Stimulated activated naive B cell treated with anti-CD40 and anti-IgM and Interleukin-4, amounts not matched to agents 10 μg/mL and 1 μg/mL and 100 μg/mL, for 72 hours (primary cell): ENCODE measurements at places on chromosomes 11 and 22.
A peak's percentile ranks its signal among the peaks of the same experiment; 100 is the strongest.

GRCh38 chr11:132540581-132540980, 991.7 kb downstream of the OPCML start:
- no peak for DNase-seq
- H3K4me3 ChIP-seq: no peak overlapping the region
- no peak overlapping the region for H3K27ac ChIP-seq

- H3K27me3 ChIP-seq: no peaks in the 10 kb centered on the region
- DNase-seq: peak; percentile 34
- H3K36me3 ChIP-seq: peaks cover 50% of the 10 kb centered on the region
- peak overlapping the region; percentile 98 for H3K4me3 ChIP-seq
These were observed 844 bp downstream of the PCF11 start for GRCh38 chr11:83157594-83158356.

- no peaks in the 10 kb centered on the region for H3K36me3 ChIP-seq
- H3K4me1 ChIP-seq: peaks cover 16% of the 10 kb centered on the region
- DNase-seq: no peak
- peaks cover 12% of the 10 kb centered on the region for H3K27me3 ChIP-seq
- H3K27ac ChIP-seq: no peak overlapping the region
These were observed 99.9 kb upstream of the TBCEL start for GRCh38 chr11:120923866-120924508.

DNA sequence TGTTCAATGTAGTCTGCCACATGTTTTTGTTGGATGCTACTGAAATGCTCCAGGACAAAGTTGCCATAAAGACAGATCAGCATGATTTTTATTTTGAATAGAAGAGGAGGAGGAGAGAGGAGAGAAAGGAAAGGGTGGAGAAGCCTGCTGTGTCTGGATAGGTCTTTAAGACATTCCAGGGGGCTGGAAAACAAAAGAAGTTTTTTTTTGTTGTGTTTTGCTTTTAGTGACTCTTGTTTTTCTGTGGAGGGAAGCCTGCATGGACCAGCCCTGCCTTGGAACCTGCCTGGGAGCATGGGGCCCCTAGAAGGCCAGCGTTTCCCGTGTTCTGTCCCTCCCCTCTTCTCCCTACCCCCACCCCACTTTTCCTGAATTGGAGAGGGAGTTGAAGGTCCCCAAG, 2.3 kb downstream of the TSPAN18 start:
- peaks cover 24% of the 10 kb centered on the region for H3K4me1 ChIP-seq
- H3K27ac ChIP-seq: no peak overlapping the region
- DNase-seq: no peak
- H3K4me3 ChIP-seq: no peak overlapping the region
- H3K27me3 ChIP-seq: peaks cover 26% of the 10 kb centered on the region
- H3K36me3 ChIP-seq: no peaks in the 10 kb centered on the region

- H3K27me3 ChIP-seq: no peaks in the 10 kb centered on the region
- H3K36me3 ChIP-seq: peaks cover 6% of the 10 kb centered on the region
- DNase-seq: no peak
- H3K4me1 ChIP-seq: peaks cover 4% of the 10 kb centered on the region
These were observed 267.8 kb downstream of the TBC1D22A start for GRCh38 chr22:47030143-47030661.

- DNase-seq: no peak
- no peaks in the 10 kb centered on the region for H3K27me3 ChIP-seq
- no peaks in the 10 kb centered on the region for H3K36me3 ChIP-seq
These were observed 718.8 kb downstream of the CNTN5 start for GRCh38 chr11:99739464-99740089.

DNA sequence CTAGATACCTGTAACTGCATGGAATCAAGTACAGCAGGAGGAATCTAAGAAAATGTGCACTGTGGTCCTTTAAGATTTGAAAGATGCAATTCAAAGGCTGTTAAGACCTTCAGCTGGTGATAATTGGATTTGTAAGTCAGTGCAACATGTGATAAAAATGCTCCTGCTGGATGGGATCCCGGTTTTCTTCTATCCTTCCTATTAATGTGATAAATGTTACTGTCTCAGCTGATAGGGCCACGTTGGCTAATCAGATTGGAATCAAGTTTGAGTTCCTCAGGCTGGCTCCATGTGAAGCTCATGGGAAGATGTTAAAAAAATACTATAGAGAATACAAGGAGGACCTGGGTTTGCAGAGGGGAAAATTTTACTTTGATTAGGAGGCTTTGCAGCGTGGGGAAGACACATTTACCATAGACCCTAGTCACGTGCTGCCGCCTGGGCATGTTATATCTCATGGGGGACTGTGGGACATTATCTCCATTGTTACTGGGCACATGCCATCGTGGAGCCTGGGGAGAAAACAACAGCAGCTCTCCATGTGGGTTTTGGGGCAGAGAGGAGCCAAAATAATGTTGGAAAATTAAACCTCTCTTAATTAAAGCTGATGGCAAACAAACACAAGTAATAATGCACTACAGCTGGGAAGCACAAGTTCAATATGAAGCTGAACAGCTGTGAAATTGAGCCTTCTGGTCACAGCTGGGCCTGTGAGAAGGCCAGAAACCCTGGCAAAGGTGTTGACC, 652.5 kb downstream of the NTM start:
- H3K4me3 ChIP-seq: no peak overlapping the region
- H3K4me1 ChIP-seq: no peaks in the 10 kb centered on the region
- no peak overlapping the region for H3K27ac ChIP-seq

DNA sequence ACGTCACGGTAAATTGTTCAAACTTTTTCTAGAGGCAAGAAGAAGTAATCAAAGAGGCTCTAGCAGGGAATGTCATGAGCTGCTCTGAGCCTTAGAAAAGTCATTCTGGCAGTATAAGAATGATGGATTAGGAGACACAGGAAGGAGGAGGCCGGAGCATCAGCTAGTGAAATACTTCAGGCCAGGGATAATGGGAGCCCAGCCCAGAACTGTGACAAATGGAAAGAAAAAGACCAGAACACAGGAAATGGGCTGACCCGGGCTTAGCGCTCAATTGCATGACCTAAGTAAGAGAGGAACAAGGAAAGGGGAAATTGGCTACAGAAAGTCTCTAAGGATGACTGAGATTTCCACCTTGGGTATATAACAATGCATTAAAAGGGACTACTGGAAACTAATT, 108.6 kb downstream of the LARGE1 start:
- DNase-seq: peak; percentile 9
- H3K36me3 ChIP-seq: peaks cover 23% of the 10 kb centered on the region
- peak overlapping the region; percentile 11 for H3K4me3 ChIP-seq
- peaks cover 52% of the 10 kb centered on the region for H3K4me1 ChIP-seq
- no peak overlapping the region for H3K27ac ChIP-seq

DNA sequence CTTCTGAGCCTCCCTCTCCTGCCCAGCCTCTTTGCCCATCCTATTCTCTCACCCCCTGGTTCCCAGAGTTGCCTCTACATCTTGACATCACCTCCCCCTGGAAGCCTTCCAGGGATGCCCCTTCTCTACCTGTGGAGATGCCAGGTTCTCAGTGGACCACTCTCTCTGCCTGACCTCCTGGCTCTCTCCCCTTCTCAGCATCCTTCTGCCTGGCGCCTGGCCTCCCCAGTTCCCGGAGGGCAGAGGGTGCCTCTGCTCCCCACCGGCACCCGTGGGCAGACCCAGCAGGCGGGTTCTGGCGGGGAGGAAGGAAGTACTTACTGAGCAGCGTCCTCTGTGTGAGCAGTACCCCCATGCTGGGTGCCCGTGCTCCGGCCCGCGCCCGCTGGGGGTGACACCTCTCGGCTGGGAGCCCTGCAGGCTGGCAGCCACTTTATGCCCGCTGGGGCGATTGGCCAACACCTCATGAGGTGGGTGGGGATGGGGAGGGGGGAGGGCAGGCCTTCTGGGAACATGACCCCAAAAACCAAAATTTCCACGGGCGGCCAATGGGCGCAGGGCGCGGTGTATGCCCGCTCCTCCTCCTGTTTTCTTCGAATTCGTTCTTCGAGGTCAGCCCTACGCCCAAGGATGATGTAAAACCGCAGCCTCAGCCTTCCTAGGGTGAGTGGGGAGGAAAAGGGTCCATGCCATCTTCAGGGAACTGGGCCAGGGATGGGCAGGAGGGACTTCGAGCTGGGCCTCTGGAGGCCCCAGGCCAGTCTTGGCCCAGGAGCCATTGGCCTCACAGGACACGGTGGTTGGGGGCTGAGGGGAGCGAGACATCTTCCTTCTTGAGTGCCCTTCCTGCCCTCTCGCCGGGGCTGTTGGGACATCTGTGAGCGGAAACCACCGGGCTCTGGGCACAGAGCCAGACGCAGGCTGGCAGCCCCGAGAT, at the start of gene OSM:
Gene OSM, minus strand, starts transcription at position 407 of the 937 bp plus-strand sequence. Its CDS starts 52 bp downstream, at position 355.
- peaks cover 25% of the 10 kb centered on the region for H3K36me3 ChIP-seq
- peaks cover 71% of the 10 kb centered on the region for H3K4me1 ChIP-seq
- no peaks in the 10 kb centered on the region for H3K27me3 ChIP-seq
- H3K27ac ChIP-seq: peak within 1 kb of the TSS; percentile 97
- peak; percentile 57 for DNase-seq

- no peaks in the 10 kb centered on the region for H3K36me3 ChIP-seq
- H3K4me1 ChIP-seq: no peaks in the 10 kb centered on the region
- H3K27me3 ChIP-seq: no peaks in the 10 kb centered on the region
- H3K27ac ChIP-seq: no peak overlapping the region
- no peak for DNase-seq
These were observed 52.3 kb upstream of the SOX6 start for GRCh38 chr11:16408619-16409018.

DNA sequence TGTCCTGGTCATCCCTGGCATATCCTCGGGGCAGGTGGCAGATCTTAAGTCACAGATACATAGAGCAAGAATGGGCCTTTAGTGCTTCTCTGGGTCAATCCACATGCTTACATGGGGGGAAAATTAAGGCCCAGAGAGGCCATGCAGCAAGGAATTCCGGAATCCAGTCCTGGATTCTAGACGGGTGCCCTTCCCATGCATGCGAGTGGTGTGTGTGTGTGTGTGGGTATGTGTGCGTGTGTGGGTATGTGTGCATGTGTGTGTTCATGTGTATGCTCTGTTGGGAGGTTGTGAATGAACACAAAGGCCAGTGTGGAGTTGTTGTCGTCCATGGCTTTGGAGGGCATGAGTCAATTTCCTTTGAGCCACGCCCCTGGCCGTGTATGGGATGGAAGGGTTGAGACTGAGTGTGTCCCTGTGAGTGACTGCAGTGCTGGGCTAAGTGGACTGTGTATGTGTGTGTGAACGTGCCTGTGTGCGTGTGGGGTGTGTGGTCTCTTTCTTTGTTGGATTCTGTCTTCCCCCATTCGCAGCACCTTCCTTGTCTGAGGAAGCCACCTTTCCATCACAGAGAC, 33.4 kb upstream of the EIF3D start:
- peaks cover 31% of the 10 kb centered on the region for H3K4me1 ChIP-seq
- DNase-seq: no peak
- H3K27ac ChIP-seq: no peak overlapping the region
- H3K27me3 ChIP-seq: peaks cover 41% of the 10 kb centered on the region

GRCh38 chr11:107140983-107141382, 122.7 kb upstream of the GUCY1A2 start:
- no peak for DNase-seq
- H3K36me3 ChIP-seq: no peaks in the 10 kb centered on the region
- no peak overlapping the region for H3K4me3 ChIP-seq
- H3K27ac ChIP-seq: no peak overlapping the region

- no peak overlapping the region for H3K4me3 ChIP-seq
- no peaks in the 10 kb centered on the region for H3K36me3 ChIP-seq
- no peaks in the 10 kb centered on the region for H3K27me3 ChIP-seq
- H3K27ac ChIP-seq: no peak overlapping the region
- H3K4me1 ChIP-seq: no peaks in the 10 kb centered on the region
These were observed 411.9 kb downstream of the CNTN5 start for GRCh38 chr11:99432677-99433076.

DNA sequence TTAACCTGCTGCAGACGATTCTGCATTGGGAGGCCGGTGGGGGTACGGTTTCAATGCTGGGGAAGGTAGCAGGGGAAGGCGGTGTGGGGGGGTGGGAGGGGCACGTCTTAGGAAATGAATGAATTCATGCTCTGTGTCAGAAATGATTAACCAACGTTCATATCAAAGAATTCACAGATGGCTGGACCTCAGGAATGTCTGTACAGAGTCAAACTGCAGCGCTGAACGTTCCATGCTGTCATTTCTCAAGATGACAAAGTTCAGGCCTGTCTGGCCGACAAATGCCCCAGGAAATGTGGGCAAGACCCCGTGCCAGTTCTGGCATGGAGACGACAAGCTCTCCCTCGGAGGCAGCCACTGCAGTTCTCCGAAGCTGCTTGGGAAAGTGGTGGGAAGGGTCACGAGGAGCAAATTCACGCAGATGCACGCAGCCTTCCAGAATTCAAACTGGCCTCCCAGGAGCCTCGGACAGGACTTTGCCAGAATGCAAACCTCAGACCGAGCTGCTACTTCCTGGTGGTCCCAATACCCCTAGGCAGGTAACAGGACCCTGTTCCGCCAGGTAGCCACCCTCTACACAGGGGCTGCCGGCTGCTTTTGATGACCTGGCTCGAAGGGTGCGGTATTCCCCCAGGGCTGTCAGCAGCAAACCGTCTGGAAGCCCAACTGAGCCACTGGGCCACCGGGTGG, 81.5 kb downstream of the TRMU start:
- peaks cover 5% of the 10 kb centered on the region for H3K36me3 ChIP-seq
- DNase-seq: no peak
- no peak overlapping the region for H3K27ac ChIP-seq
- no peaks in the 10 kb centered on the region for H3K27me3 ChIP-seq
- no peak overlapping the region for H3K4me3 ChIP-seq

DNA sequence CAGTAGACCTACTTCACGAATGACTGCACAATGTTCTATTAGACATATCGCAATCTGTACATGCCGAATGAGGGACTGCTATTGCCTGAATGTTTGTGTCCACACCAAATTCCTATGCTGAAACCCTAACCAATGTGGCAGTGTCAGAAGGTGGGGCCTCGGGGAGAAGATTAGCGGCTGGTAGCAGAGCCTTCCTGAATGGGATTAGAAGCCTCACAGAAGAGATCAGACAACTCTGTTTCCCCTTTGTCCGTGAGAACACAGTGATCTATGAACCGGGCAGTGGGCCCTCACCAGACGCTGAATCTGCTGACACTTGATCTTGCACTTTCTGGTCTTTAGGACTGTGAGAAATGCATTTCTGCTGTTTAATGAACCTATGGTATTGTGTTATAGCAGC, 33.1 kb downstream of the LRFN4 start:
- H3K27me3 ChIP-seq: peaks cover 34% of the 10 kb centered on the region
- H3K27ac ChIP-seq: no peak overlapping the region
- no peaks in the 10 kb centered on the region for H3K36me3 ChIP-seq
- peaks cover 9% of the 10 kb centered on the region for H3K4me1 ChIP-seq
- no peak for DNase-seq

DNA sequence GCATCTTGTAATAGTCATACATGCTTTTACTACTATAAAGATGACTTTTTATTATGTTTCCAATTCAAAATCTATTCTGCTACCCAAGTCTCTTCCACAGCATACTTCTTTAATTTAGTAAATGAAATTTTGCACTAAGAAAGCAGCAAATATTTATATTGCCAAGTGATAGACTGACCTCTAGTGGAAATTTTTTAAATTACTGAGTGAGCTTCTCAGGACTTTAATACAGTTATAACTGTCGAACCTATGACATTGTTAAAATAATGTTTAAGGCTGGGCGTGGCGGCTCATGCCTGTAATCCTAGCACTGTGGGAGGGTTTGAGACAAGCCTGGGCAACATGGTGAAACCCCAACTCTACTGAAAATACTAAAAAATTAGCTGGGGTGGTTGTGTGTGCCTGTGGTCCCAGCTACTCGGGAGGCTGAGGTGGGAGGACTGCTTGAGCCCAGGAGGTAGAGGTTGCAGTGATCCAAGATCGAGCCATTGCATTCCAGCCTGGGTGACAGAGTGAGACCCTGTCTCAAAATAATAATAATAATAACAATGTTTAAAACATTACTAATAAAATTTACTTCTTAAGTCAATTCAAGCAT, 27.3 kb downstream of the STK33 start:
- peaks cover 3% of the 10 kb centered on the region for H3K36me3 ChIP-seq
- H3K27me3 ChIP-seq: peaks cover 6% of the 10 kb centered on the region
- DNase-seq: no peak
- H3K4me1 ChIP-seq: peaks cover 5% of the 10 kb centered on the region
- H3K27ac ChIP-seq: no peak overlapping the region
